ENCODE measurements at places on chromosomes 7 and 10. TPM values are rescaled to one million over a fixed set of nuclear protein-coding genes. Genes with fewer than 3 reads are reported as not detected.

GRCh38 chr7:30181736-30182522 lies 47.1 kb downstream of the MTURN start:
- no peak overlapping the region for H3K27ac ChIP-seq
- no peak for DNase-seq
- no peak overlapping the region for H3K4me3 ChIP-seq
- no peaks in the 10 kb centered on the region for H3K27me3 ChIP-seq
- H3K36me3 ChIP-seq = no peaks in the 10 kb centered on the region
- H3K4me1 ChIP-seq = no peaks in the 10 kb centered on the region

- no peak overlapping the region for H3K4me3 ChIP-seq
- no peaks in the 10 kb centered on the region for H3K4me1 ChIP-seq
- DNase-seq = no peak
- H3K27ac ChIP-seq = no peak overlapping the region
These were observed 395.4 kb downstream of the GATA3 start for GRCh38 chr10:8449909-8450308.

The RAB19 gene
- total RNA-seq = 1.1 TPM

- DNase-seq = no peak
- H3K27me3 ChIP-seq = no peaks in the 10 kb centered on the region
- no peak overlapping the region for H3K27ac ChIP-seq
- H3K4me1 ChIP-seq = no peaks in the 10 kb centered on the region
These were observed 128.8 kb upstream of the FAM20C start for GRCh38 chr7:63521-64021.

The LEP gene
- total RNA-seq = not detected

- H3K27ac ChIP-seq = no peak overlapping the region
- no peaks in the 10 kb centered on the region for H3K36me3 ChIP-seq
- peaks cover 19% of the 10 kb centered on the region for H3K27me3 ChIP-seq
- H3K4me3 ChIP-seq = no peak overlapping the region
These were observed 8.4 kb upstream of the STK32C start for GRCh38 chr10:132316133-132316532.

DNA sequence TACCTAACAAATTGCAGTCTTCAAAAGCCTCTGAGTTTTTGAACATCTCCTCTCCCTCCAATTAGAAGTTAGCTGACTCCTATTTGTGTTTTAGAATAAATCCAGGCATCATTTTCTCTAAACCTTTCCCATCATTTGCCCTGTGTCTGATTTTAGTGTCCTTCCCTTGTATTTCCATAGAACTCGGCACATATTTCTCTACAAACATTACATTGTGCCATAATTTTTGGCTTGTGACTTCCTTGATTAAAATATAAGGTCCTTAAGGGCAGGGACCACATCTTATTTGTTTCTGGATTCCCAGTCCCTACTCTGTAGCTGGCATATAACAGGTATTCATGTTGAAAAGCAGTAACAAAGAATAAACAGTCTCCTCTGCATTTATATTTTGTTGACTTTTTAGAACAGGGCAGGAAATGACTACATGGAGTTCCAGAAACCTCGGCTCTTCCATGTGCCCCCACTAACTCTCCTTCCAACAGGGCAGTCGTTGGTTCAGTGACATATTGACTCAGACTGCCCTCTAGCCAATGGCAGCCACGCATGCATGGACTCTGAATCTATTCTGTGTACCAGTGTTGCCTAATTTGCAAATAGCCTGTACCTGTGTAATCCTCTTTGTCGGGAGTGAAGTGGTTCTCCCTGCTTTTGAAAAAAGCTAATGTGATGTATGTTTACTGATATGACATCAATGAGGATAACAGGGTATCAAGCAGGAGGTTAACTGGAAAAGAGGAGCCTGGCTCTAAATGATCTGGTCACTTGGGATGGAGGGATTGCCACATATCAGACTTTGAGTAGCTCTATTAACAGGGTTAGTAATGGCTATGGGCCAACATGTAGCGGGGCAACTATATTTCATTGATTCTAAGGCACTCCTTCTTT lies 19.8 kb upstream of the CPN1 start:
- H3K36me3 ChIP-seq = no peaks in the 10 kb centered on the region
- no peak overlapping the region for H3K27ac ChIP-seq
- H3K27me3 ChIP-seq = no peaks in the 10 kb centered on the region
- H3K4me3 ChIP-seq = no peak overlapping the region
- DNase-seq = no peak

DNA sequence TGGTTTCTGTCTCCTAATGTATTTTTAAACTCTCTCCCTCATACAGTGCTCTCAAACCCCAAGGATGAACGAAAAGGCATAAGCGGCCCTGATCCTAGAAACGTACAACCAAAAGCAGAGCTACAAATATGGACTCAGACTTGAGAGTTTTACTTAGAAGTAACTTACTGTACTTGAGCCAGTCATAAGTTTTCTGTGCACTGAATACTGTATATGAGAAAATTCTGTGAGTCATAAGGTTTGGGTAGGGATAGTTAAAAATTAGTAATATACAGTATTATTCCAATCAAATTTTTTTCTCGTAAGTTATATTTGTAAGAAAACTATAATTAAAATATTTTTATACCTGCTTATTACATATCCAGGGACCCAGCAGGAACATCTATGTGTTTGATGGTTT lies 5.9 kb upstream of the ASL start:
- DNase-seq = no peak
- no peak overlapping the region for H3K27ac ChIP-seq
- H3K4me3 ChIP-seq = no peak overlapping the region

GRCh38 chr7:134197345-134197744 lies 70.2 kb downstream of the LRGUK start:
- peak; percentile 41 for DNase-seq
- peaks cover 23% of the 10 kb centered on the region for H3K4me1 ChIP-seq
- H3K27me3 ChIP-seq = no peaks in the 10 kb centered on the region
- no peaks in the 10 kb centered on the region for H3K36me3 ChIP-seq
- no peak overlapping the region for H3K4me3 ChIP-seq

DNA sequence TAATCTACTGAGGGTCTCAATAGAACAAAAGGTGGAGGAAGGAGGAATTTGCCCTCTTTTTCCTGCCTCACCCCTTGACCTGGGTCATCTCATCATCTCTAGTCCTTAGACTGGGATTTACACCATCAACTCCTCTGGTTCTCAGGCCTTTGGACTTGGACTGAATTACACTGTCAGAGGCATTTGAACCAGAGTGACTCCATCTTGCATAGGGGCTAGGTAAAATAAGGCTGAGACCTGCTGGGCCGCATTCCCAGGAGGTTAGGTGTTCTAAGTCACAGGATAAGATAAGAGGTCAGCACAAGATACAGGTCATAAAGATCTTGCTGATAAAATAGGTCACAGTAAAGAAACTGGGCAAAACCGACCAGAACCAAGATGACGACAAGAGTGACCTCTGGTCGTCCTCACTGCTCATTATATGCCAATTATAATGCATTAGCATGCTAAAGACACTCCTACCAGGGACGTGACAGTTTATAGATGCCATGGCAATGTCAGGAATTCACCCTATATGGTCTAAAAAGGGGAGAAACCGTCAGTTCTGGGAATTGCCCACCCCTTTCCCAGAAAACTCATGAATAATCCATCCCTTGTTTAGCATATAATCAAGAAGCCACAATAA lies 84.0 kb downstream of the C1GALT1 start:
- H3K27me3 ChIP-seq = no peaks in the 10 kb centered on the region
- no peak overlapping the region for H3K4me3 ChIP-seq
- H3K4me1 ChIP-seq = no peaks in the 10 kb centered on the region
- DNase-seq = no peak
- no peaks in the 10 kb centered on the region for H3K36me3 ChIP-seq

DNA sequence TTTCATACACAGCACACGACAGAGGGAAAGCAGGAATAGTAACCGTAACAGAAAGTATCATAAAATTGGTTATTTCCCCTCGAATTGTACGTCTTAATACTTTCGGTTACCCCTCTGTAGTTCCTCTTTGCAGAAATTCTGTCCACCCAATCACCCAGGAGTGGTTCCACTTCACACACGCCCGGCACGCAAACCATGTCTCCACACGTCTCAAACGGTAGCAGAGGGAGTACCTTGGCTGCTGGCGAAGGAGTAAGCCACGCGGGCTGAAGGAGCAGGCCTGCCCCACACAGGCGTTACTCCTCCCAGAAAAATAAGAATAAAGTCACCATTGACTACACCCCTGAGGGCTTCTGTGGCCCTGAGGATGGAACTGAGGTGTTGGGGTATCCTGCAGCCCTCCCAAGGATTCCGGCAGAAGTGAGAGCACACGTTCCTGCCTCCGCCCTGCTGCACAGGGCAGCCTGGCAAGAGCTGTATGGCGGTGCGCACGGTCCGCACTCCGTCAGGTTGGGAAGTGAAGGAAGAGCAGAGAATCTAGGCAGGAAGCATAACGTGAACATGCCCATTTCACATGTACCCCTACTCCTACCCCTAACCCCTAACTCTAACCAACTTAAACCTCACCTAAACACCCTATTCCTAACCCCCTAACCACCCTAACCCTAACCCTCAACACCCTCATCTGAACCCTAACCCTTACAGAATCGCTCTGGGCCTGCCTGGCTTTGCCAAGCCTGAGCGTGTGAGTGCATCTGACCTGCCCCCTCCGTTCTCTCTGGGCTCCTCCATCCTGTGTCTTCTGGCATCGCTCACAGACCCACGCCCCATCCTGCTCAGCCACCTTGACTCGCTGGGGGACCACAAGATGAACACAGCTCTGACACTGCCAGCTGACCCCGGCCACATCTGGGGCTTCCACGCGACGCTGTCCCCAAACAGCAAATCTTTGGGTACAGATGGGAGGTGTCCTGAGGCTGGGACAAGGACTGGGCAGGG lies 18.2 kb downstream of the GPR146 start:
- H3K27me3 ChIP-seq = no peaks in the 10 kb centered on the region
- no peaks in the 10 kb centered on the region for H3K36me3 ChIP-seq
- H3K4me3 ChIP-seq = no peak overlapping the region
- DNase-seq = no peak
- peaks cover 23% of the 10 kb centered on the region for H3K4me1 ChIP-seq

- H3K27me3 ChIP-seq = no peaks in the 10 kb centered on the region
- H3K4me1 ChIP-seq = peaks cover 18% of the 10 kb centered on the region
- H3K36me3 ChIP-seq = no peaks in the 10 kb centered on the region
- no peak overlapping the region for H3K4me3 ChIP-seq
- no peak overlapping the region for H3K27ac ChIP-seq
These were observed 84.5 kb upstream of the SMNDC1 start for GRCh38 chr10:110389255-110389654.

DNA sequence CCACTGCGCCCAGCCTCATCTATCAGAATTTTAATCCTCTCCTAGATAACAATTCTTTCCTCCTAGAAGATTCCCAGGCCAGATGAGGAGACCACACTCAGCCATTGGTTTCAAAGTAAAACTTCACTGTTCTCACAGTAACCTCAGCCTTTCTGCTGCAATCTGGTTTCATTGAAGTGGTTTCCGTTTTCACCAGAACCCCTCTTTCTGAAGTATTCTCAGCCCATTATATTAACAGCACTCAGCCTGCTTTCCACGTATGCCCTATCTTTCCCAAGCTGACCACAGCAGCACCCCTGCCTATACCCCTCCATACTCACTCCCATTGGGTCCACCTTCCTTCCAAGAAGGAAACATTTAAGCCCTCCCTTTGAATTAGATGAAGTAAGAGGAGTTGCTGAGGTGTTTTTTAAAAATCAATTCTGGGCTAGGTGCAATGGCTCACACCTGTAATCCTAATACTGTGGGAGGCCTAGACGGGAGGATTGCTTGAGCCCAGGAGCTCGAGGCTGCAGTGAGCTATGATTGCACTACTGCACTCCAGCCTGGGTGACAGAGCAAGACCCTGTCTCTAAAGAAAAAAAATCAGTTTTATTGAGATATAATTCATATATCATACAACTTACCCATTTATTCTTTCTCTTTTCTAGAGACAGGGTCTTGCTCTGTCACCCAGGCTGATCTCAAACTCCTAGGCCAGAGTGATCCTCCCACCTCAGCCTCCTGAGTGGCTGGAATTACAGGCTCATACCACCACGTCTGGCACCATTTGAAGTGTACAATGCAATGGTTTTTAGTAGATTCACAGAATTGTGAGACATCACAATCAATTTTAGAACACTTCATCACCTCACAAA lies 11.3 kb downstream of the PLAU start:
- no peaks in the 10 kb centered on the region for H3K36me3 ChIP-seq
- no peak for DNase-seq
- H3K4me3 ChIP-seq = no peak overlapping the region
- no peaks in the 10 kb centered on the region for H3K27me3 ChIP-seq
- H3K4me1 ChIP-seq = peaks cover 15% of the 10 kb centered on the region
- H3K27ac ChIP-seq = no peak overlapping the region

DNA sequence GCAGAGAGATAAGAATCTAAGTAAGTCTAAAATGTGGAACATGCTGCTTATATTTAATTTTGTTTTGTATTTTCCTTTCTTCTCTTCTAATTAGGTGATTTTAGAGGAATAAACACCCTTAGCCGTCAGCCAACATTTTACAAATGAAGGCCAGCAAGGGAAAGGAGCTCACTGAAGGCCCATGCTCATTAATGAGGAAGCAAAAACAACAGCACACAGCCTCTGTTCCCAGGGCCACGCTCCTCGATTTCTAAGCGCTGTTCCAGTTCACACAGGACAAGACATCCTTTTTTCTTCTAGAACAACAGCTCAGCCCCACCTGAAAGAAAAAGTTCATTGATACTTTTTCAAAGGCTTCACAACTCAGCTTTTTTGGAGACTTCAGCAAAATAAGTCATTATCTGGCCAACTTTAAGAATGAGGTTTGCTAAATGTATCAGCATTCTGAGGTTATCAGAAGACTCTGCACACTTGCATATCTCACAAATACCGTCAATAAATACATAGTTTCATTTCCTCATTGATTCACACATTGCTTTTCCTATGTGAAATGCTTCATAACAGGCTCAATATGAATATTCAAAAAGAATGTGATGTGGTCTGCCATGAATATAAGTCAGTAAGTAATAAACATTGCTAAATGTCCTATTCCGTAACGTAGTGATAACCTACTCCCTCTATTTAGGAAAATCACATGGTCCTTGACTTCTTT lies 34.8 kb upstream of the SFMBT2 start:
- H3K27ac ChIP-seq = no peak overlapping the region
- DNase-seq = no peak
- no peak overlapping the region for H3K4me3 ChIP-seq
- no peaks in the 10 kb centered on the region for H3K27me3 ChIP-seq

- H3K27me3 ChIP-seq = peaks cover 29% of the 10 kb centered on the region
- no peak for DNase-seq
- no peak overlapping the region for H3K27ac ChIP-seq
These were observed 4.5 kb upstream of the ZC3HAV1 start for GRCh38 chr7:139114018-139114417.
